ENCODE measurements at places on chromosomes 11 and 22.

- no peak for DNase-seq
Measured at GRCh38 chr11:57368106-57368844, 12.7 kb downstream of the PRG3 start.

DNA sequence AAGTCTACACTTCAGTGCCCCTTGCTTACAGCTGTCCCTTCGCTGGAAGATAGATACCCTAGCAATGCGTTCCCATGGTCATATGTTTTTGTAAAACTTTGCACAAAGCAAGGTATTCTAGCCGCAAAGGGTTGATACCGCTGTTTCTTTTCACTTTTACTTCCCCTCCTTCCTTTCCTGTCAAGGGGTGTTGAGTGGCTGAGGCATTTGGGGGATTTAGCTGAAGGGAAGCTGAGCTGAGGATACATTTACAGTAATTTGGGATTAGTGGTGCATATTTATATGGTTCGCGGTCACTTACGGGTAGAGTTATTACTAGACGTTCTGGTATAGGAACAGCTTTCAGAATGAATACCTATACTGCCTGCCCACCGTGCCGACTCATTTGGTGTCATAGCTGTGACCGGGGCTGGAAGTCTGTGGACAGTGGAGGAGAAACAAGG is 86.9 kb upstream of the WNT11 start:
- no peak for DNase-seq

- DNase-seq: no peak
Measured at GRCh38 chr22:23401111-23401909, 178.8 kb downstream of the IGLL1 start.

DNA sequence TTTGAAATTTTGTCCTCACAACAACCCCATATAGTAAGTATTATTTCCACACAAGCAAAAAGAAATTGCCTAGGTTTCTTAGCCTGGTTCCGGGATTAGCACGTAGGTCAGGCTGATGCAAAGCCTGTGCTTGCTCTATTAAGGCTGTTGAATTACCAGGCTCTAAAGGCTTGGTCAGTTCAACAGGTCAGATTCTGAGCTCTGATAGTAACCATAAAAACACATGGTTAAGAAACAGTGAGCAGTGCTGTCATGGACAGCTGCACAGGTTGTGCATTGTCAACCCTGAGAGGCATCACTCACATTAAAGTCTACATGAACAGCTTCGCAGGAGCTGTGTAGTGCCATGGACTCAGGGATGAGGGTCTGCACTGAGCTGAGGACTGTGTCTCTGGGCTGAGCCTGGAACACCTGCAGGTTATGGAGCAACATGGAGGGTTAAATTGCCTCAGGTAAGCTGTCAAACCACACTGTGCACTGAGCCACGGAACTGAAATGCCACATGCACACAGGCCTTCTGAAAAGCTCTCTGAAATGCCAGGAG is 98.0 kb downstream of the PIWIL4 start:
- no peak for DNase-seq

DNA sequence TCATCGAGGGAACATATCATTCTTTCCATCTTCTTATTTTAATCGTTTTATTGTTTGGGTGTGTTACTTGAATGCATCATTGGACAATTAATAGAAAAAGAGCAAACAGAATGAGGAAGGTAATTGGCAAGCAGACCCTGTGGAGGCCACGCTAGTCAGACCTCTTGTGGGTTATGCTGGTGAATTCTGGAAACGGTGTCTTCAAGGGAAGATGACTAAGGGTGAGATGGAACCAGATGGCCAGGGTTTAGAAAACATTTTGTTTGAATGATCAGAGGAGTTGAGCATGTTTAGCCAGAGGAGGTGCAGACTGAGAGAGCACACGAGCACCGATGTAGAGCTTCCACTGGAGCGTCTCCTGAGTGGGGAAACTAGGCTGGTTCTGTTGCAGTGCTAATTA is 8.5 kb downstream of the ST14 start:
- no peak for DNase-seq

DNA sequence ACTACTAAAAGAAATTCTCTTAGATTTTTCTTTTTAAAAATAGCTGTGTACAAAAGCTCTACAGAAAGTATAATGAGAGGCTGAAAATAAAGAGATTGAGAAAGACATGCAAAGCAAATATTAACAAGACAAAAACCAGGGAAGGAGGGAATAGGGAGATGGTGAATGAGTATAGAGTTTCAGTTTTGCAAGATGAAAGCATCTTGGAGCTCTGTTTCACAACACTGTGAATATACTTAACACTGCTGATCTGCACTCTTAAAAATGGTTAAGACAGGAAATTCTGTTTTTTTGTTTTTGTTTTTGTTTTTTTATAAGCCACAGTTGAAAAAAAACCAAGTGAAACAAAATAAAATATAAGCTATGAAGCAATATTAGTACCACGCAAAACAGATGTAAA is 5.5 kb downstream of the TMEM218 start:
- DNase-seq: no peak

Measured in activated gamma-delta T cell (primary cell).